ENCODE measurements at places on chromosomes 4 and X.

DNA sequence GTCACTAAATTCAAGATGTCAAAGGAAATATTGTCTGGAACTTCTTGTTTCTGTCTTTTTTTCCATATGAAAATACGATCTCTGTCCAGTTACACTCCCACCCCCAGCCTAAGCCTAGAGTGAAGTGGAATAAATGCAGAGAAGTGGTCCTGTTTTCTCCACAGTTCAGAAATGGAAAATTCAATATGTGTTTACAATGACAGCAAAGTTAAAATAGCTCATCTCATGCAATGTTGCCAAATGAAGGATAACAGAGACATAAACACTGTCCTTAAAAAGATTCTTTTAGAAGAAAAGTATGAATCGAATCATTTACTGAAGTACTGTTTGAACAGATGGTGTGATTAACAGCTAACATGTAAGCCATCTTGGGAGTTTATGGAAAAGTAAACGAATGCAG lies 160.8 kb upstream of the STK26 start:
- no peak for DNase-seq

DNA sequence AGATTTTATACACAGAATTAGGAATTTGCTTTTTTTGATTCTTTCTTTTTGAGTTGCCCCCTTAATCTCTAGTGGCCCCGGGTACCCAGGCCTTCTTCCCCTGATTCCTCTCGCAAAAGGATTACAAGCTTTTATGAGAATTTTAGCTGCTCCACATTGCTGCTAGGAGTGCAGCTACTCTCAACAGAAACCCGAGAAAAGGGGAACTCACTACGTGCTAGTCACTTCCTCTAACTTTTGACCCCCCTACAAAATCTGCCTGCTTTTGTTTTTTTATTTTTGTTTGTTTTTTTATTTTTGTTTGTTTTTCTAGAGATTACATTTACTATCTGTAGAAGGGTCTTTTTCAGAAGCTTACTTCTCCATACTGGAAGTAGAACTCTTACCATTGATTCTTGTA lies 64.1 kb downstream of the ZNF81 start:
- no peak for DNase-seq

DNA sequence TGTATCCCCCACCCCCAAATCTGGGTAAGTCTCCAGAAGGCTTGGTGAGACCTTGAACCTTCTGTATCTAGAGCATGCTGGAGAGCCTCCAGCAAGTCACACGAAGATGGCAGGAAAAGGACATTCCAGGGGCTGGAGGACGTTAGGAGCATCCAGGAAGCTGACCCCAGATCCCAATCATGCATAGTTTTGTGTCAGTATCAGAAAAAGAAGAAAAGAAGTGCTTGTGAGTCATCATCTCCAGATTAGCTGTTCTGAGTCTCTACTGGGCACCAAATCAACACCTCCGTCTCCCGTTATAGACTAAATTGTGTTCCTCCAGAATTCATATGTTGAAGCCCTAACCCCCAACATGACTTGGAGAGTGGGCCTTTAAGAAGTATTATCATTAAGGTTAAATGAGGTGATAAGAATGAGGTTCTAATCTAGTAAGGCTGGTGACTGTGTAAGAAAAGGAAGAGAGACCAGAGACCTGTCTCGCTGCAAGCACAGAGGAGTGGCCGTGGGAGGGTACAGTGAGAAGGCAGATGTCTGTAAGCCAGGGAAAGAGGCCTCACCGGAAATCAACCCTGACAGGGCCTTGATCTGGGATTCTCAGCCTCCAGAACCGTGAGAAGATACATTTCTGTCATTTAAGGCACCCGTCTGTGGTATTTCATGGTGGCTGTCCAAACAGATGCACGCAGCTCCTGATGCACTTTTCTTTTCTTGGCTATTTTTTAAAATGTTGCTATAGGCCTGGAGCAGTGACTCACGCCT lies 38.1 kb upstream of the CLDN24 start:
- DNase-seq = no peak

DNA sequence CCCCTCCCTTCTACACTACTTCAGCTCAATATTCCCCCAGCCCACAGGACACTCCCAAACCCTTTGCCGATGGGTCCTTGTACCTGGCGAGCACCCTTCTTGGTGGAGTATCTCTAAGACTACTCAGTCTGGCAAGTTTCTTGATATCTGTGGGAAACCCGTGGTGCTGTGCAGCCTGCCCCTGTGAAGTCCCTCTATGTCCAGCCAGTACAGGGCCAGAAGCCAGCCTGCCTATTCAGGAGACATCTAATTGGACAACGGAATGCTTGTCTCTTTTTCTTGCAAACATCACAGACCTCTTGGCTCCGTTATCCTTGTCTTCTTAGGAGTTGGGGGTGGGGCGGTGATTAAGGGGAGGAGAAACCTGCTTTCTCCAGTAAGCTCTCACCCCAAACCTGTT lies 3.7 kb upstream of the IGFBP7 start:
- DNase-seq = no peak

GRCh38 chr4:25246680-25247611 lies 13.1 kb downstream of the PI4K2B start:
- DNase-seq = no peak

DNA sequence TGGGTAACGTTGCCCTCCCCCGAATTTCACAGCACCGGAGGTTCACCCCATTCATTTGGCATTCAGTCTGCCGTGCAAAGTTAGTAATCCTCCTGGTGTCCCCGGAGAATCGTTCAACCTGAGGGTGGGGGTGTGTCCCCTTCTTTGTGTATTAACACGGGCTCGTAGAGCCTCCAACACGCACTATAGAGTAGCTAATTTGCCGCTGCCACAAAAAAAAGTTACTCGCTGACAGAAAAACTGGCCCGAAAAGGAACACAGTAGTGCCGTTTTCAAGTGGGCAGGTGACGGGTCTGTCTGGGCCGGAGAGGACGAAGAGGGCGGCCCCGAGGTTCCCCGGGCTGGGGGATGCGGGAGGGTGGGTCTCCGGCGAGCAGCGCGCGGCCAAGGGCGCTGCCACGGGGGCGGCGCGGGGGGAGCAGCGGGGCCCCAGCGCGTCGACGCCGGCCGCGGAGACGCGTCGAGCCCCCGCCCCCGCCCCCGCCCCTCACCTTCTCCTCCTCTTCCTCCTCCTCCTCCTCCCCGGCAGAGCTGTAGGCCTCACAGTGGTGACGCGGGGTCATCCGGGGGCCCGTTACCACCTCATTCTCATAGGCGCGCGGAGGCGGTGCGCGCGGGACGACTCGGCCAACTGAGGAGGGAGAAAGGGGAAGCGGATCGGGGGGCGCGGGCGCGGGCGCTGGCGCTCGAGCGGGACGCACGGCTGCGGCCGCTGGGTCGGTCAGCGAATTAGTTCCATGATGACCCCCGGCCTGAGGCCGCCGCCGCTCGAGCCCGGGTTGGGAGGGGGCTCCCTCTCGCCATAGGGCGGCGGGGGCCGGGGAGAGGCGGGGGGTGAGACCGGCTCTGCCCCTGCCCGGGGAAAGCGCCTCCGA lies 571 bp downstream of the CCNI start:
- peak; percentile 88 for DNase-seq
